ENCODE measurements at places on chromosomes 2 and 18.
A peak's percentile ranks its signal among the peaks of the same experiment; 100 is the strongest.

- DNase-seq = no peak
These were observed 118.8 kb upstream of the CYP1B1 start for GRCh38 chr2:38194751-38195150.

DNA sequence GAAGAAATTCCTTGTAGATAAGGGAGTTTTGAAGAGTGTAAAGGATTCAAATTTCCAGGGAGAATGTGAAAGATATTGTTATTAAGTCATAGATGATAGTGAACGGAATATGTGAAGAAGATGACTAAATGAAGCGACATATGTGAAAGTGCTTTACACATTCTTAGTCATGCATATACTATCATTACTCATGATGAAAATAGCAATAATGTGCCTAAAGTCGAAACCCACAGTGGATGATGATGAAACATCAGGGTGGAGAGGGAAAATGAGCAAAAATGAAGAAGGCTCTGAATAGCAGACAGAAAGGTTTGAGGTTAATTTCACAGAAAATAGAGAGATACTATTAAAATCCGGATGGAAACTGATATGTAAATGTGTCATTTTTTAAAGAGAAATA lies 1237.1 kb downstream of the LRP1B start:
- DNase-seq = peak; percentile 89

DNA sequence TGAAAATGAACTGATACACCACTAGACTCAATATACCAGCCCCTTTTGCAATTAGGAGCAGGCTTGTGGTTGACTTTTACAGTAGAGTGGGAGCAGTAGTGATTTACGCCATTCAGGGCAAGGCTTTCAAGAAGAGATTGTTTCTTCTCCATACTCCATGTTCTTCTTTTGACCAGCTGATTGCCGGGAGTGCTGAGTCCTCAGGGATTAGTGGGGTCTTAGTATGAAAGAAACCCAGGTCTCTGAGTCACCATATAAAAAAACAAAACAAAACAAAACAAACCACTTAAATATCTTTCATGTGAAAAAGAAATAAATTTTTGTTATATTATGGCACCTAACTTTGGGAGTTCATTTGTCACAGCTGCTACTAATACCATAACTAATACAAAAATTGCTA lies 465.6 kb upstream of the TRIB2 start:
- peak; percentile 45 for DNase-seq

GRCh38 chr2:143728498-143728897 lies 599.3 kb downstream of the ARHGAP15 start:
- no peak for DNase-seq

DNA sequence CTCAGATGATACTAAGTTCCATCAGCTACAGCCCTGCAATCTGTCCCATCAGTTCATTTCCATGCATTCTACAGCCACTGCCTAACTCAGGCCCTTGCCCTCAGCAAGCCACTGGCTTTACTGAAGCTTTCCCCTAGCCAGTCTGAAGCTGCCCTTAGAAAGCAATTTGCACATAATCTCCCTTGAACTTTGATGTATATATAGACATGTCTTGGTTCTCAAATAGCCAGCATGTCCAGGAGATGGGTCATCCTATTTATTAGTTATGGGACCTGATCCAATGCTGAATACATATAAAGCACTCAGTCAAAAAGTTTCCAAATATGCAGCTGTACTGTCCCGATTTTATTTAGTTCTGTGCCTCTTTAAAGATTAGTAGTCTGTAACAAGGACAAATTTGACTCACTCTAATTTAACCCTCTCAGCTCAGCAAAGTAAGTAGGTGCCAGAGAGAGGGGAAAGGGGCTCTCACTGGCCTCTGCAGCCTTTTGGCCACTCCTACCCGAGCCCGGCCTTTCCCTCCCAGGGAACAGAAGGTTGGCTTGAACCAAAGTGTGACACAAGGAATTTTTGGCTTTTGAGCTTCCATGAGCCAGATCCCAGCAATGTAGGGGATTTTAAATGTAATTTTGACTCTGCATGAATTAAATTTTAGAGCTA lies 70.7 kb downstream of the CCDC93 start:
- DNase-seq = peak; percentile 58

DNA sequence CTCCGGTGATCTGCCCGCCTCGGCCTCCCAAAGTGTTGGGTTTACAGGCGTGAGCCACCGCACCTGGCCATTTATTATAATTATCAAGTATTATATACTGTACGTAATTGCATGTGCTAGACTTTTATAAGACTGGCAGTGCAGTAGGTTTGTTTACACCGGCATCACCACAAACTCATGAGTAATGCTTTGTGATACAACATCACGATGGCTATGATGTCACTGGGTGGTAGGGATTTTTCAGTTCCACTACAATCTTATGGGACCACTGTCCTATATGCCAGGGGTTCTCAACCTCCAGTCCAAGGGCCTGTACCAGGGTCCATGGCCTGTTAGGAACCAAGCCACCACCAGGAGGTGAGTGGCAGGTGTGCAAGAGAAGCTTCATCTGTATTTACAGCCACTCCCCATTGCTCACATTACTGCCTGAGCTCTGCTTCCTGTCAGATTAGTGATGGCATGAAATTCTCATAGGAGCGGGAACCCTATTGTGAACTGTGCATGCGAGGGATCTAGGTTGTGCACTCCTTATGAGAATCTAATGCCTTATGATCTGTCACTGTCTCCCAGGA lies 9.4 kb downstream of the SCYGR4 start:
- peak; percentile 8 for DNase-seq

DNA sequence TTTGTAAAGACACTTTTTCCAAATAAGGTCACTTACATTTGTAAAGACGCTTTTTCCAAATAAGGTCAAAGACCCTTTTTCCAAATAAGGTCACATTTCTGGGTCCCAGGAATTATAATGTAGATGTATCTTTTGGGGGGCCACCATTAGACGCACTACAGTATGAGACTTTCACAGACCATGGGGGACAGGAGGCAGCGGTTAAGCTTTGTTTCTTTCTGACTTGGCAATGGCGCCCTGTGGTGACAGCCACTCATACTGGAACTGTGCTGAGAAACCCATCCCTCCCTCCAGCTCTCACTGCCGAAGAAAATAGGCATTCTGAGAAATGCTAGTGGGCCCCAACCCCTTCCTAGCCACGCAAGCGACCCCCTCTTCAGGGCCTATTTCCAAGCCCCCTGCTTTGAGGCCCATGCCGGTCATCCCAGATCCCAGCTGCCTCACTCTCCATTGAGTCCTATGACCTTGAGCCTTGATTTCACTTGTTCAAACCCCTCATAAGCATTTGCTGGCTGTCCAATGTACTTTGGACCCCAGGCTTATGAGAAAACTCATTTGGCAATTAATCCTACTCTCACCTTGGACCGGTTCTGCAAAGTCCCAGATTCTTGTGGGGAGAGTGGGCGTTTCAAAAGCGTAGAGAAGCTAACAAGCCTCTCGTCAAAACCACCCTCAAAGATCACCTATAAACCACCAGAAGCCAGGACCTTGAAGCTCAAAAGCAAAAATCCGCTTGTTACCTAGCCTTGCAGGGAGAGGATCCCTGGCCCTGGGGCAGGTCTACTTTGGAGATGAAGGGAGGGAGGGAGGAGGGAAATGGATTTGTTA lies 11.3 kb upstream of the SPATA3 start:
- DNase-seq = no peak

DNA sequence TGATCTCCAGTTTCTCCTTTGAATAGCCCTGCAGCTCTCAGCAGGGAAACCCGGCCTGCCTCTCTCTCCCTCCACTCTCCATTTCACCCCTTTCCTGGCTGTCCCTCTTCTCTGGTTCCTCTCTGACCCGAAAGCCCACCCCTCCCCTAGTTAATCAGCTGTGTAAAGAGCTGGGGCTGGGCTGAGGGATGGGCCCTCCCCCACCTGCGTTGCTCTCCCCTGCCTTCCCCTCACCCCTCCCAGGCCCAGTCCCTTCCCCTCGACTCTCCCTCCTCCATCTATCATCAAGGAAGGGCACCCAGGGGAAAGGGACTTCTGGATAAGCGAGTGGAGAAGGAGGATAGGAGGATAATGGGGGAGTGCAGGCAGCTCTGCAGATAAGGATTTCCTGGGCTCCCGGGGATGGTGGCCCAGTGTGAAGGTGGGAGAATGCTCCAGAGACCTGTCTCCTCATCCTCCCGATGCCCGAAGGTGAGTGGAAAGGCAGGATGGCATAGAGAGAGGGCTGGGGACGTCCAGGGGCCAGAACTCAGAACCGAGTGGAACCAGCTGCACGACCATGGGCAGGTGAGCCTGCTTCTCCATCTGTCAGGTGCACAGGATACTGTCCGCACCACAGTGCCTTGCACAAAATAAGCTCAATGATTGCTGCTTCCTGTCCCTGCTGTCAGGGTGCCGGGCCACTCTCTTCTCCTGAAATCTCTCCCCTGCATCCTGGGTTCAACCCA lies 12.0 kb downstream of the SLC30A3 start:
- DNase-seq = no peak

- DNase-seq = no peak
These were observed 1.5 kb upstream of the TRABD2A start for GRCh38 chr2:84882414-84882738.

- DNase-seq = no peak
These were observed 39.7 kb upstream of the SALL3 start for GRCh38 chr18:78939734-78940494.

DNA sequence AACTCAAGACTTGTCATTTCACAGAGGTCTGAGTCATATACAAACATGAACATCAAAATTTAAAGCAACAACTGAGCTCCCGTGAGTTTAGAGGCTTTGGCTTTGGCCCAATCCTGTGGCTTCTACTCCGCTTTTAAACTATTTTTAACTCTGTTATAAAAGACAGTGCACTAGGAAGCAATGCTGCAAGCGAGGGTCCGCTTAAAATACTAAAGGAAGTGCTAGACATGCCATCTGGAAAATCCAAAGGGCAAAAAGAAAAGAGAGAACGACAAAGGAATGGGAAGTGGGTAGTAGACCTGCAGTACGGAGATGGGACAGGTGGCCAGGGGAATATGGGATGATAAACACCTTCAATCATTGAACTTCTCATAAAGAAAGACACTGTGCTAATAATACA lies 37.4 kb upstream of the MYT1L start:
- DNase-seq = no peak

DNA sequence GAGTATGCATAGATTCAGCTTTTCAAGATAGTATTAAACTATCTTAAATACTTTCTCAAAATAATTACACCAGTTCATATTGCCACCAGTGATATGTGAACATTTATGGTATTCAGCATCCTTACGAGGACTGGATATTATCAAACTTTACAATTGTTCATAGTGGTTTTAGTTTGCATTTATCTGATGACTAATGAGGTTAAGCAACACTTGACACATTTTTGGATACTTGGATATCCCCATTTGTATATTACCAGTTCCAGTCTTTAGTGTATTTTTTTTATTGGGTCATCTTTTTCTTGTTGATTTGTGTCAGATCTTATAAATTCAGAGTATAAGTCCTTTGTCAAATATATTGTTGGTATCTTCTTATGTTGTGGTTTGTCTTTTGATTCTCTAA lies 128.4 kb downstream of the ASXL3 start:
- DNase-seq = peak; percentile 66

GRCh38 chr18:58536202-58536516 lies 92.7 kb downstream of the ALPK2 start:
- DNase-seq = no peak

- DNase-seq = no peak
These were observed 375.1 kb upstream of the ID2 start for GRCh38 chr2:8306530-8307351.

DNA sequence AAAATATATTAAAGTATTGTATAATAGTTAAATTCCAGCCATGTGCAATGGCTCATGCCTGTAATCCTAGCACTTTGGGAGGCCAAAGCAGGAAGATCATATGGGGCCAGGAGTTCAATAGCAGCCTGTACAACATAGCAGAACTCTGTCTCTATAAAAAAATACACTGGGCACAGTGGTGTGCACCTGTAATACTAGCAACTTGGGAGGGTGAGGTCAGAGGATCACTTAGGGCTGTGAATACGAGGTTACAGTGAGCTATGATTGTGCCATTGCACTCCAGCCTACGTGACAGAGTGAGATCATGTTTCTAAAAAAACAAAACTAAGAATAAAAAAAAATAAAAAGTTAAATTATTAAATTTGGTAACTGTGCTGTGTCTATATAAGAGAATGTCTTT lies 36.1 kb downstream of the ZRANB3 start:
- DNase-seq = no peak

DNA sequence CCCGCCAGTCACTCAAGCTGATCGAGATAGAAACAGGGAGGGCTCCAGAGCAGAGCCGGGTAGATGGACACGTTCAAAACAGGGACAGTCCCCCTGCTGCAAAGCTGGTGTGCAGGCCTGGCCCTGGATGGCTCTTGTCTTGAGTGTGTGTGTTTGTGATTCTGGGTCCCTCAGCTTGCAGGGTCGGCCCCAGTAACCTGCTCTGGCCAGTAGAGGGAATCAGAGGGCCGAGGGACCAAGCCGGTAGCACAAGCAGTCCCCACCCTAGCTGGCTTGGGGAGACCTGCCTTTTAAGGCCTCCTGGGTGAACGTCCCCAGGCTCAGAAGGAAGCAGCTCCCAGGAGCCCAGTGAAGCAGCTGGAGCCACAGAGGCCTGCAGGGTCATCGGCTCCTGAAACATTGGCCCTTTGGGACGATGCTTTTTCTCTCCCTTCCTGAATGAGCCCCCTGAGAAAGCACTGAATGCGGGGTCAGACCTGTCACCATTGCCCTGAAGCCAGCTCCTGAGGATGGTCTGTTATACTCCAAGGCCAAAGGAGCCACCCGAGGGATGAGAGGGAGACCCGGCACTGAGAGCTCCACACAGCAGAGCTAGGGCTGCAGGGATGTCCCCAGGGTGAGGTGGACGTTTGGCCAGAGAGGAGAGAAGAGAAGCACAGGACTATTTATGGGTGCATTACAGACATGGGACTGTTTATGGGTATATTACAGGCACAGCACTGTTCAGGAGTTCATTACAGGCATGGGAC lies 15.4 kb upstream of the MLPH start:
- peak; percentile 78 for DNase-seq

GRCh38 chr2:60045456-60045855 lies 508.0 kb downstream of the BCL11A start:
- no peak for DNase-seq

GRCh38 chr18:57749604-57749970 lies 53.5 kb downstream of the ATP8B1 start:
- no peak for DNase-seq

DNA sequence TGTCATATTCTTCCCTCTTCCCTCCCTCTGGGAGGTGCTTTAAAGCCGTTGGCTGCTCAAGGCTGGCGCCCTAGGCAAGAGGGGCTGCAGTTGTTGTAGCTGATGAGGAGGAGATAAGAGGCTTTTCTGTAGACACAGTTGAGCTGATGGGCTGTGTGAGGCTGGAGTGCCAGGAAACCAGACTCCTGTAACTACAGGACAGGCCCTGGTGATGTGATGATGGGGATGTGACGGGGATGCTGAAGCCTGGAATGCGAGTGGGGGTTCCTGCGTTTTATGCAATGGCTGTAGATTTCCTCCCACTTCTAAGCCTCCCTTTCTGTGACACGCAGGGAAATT lies 5.7 kb upstream of the EFR3B start:
- no peak for DNase-seq

DNA sequence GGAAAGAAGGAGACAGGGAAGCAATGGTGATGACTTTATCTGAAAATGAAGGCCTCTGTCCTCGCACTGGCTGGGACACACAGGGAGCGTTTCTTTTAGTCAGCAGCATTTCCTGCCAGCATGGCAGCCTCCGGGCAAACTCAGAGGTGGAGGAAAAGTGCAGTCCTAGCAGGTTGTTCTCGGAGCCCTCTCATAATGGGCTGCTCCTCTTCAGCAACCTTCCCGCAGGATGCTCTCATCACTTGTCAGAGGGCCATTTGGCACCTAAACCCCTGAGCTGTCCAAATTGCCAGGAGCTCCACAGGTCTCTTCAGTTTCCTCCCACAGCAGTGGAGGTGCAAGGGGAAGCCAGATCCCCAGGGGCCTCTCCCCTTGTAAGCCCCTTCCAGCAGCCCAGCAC lies 6.2 kb downstream of the STK39 start:
- DNase-seq = no peak
